ENCODE measurements at places on chromosomes 12 and 14.

- DNase-seq = no peak
Observed at GRCh38 chr12:94099632-94100031, 48.7 kb upstream of the PLXNC1 start.

DNA sequence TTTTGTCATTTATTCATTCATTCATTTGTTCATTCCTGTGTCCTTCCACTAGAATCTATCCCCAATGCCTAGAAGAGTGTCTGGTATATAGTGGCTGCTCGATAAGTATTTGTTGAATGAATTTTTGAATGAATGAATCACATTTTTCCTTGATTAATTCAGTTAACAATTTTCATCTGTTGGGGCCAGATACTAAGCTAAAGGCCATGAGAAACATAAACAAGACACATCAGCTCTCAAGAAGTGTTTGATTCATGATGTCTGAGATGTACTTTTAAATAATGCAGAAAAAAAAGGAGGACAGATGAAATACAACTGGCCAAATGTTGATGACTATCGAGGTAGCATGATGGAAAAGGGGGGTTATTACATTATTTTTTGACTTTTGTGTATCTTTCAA lies 48.1 kb upstream of the TMED10 start:
- DNase-seq = no peak

GRCh38 chr12:93019975-93020630 lies 91.0 kb upstream of the EEA1 start:
- no peak for DNase-seq

DNA sequence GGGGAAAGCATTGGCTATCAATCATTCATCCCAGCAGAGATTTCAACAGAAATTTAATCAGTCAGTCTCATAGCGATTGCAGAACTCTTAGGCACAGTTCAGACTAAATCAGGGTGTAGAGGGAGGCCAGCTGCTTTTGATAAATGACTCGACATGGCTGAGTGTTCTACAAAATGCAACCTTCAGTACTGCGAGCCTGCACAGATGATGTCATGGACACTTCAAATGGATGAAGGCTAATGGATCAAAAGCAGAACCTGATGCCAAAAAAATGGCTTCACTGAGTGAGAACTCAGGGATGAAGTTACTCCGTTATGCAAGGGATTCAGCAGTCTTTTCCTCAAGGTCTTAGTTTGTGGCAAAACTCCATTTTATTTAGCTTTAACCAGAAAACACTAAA lies 167.3 kb downstream of the DACT1 start:
- no peak for DNase-seq

- DNase-seq = no peak
Observed at GRCh38 chr12:20127413-20127812, 240.9 kb upstream of the PDE3A start.

DNA sequence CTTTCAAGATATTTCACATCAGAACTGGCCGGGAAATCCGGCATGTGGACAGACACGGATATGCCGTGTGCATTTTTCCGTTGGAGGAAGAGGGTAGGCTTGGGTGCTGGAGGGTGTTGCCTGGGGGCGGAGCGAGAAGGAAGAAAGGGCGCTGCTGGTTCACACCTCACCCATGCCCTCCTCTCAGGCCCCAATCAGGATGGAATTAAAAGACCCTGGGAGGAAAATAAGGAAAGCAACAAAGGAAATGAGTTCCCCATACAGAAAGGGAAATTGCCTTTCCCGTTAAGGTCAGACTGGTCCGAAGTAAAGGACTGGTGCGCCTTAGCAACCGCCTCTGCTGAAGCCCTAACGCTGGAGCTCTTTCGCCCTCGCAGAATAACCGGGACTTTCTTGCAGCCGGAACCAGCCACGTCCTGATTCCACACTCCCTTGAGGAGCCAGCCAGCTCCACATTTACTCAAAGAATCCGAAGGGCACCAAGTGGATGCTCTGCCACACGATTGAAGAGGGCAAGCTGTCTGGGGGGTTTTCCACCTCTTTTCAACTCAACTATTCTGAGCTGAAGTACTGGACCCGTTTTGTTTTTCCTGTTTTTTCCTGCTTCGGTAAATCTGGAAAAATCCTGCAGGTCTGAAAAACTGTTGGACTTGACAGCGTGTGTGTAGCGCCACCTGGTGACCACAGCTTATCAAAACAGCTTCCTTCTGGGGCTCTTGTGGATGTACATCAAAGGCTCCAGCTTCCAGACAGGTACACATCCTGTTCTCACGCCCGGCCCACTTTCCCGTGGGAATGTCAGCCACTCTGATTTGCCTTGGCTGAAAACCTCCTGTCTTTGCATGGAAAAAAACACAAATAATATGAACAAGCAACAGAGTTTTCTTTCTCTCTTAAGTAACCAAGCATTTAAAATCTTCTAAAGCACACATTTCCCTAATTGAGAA lies 37.6 kb upstream of the BCL2L14 start:
- no peak for DNase-seq

DNA sequence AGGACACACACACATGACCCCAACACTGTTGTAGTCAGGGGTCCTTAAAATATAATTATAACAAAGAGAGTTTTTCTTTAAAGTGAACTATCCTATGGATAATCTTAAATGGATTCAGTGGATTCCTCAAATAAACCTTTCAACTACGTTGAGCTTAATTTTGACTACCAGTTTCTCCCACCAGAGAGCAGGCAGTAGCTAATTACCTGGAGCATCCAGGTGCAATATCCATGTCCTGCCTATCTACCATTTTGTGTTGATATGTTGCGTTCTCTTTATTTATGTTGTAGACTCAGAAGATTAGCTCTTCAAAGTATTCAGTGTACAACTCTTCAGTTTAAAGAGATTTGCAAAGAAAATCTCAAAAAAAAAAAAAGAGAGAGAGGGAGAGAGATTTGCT lies 127.2 kb upstream of the GZMB start:
- no peak for DNase-seq

DNA sequence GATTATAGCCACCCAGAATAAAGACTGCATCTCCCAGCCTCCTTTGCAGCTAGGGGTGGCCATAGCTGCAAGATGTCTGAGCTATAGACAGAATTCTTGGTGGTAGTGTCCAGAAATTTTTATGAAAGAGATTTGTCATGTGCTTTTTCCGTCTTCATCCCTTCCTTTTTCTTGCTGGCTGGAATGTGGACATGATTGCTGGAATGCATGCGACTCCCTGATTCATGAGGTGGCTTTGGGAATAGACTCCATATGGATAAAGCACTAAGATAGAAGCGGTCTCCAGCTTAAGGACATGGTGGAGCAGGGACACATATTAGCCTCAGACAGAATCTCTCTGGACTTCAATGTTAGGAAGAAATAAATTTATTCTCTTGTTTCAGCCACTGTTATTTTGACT lies 10.0 kb upstream of the HSPB8 start:
- no peak for DNase-seq

GRCh38 chr14:74988993-74989392 lies 13.7 kb upstream of the EIF2B2 start:
- DNase-seq = no peak

DNA sequence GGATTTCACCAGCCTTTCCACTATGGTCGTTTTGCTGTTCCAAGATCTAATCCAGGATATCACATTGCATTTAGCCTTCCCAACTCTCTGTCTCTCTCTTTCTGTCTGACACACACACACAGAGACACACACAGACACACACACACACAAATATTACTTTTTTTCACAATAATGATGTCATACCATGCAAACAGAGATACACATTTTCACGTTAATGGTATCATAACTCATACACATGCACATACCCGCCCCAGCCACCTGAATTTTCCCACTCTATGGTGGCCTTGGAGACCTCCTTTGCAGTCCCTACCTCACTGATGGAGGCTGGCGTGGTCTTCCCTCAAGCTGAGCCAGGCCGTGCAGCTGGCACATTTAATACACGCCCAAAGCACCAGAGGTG lies 7.2 kb upstream of the MYL2 start:
- DNase-seq = no peak

- DNase-seq = peak; percentile 10
Observed at GRCh38 chr12:107760207-107760808, 629 bp downstream of the PRDM4 start.

GRCh38 chr14:67942080-67942710 lies 122.6 kb downstream of the RAD51B start:
- DNase-seq = no peak

DNA sequence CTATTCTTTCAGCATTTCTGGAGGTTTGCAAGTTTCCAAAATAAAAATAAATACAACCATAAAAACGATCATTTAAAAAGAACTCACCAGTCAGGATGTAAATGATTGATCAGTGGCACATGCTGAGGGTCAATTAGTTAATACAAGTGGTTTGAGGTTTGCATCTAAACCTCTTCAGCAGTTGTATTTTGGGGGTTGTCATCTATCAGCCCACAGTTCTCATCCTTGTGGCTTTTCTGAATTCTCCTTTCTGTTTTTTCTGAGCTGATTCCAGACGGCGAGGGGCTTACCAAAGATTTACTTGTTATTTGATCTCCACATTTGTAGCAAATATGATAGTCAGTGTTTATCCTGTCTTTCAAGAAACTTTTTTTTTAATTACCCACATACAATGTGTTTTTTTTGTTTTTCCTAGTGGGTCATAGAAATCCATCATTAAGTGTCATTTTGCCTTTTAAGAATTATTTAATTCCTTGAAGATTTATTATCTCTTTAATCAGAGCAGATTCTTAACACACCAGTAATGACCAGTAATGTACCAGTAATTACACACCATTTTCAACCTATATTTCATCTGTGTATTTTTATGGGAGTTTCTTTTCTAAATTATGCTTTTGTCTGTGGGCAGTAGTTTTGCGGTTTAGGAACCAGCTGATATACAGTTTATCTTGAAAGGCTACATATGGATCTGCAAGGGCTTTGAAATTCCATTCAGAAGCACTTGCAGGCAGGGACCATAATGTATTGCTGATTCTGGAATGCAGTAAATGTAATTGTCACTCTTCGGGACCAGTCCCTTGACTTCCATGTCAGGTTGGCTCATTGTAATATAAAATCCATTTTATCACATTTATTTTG lies 56.3 kb upstream of the DAAM1 start:
- no peak for DNase-seq

DNA sequence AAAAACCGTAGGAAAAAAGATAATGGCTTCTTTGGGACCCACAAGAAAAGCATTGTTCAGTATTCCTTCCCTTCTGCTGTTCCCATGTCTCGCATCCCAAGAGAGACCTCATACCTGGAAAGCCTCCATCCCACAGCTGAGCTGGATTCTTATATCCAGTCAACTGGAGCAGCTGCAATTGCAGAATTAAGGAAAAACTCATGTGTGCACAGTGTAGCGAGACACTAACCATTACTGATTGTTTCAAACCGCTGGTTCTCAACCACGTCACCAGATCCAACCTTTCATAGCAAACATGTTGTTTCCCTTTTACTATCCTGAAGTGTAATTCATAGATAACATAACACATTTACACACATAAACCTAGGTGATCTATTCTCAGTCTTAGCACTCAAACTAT lies 5.5 kb upstream of the RNASE10 start:
- DNase-seq = no peak

GRCh38 chr12:53170215-53170614 lies 10.3 kb upstream of the ZNF740 start:
- no peak for DNase-seq

DNA sequence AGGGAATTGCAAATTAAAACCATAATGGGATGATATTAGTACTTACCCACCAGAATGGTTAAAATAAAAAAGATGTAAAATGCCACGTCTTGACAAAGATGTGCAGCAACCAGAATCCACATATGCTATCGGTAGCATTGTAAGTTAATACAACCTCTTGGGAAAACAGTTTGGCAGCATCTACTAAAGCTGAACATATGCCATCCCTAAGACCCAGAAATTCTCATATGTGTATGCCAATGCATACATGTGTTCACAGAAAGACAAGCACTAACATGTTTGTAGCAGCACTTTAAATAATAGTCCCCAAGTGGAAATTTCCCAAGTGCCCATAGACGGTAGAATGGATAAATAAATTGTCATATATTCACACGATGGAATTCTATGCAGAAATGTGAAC lies 28.3 kb upstream of the SLC5A8 start:
- no peak for DNase-seq

DNA sequence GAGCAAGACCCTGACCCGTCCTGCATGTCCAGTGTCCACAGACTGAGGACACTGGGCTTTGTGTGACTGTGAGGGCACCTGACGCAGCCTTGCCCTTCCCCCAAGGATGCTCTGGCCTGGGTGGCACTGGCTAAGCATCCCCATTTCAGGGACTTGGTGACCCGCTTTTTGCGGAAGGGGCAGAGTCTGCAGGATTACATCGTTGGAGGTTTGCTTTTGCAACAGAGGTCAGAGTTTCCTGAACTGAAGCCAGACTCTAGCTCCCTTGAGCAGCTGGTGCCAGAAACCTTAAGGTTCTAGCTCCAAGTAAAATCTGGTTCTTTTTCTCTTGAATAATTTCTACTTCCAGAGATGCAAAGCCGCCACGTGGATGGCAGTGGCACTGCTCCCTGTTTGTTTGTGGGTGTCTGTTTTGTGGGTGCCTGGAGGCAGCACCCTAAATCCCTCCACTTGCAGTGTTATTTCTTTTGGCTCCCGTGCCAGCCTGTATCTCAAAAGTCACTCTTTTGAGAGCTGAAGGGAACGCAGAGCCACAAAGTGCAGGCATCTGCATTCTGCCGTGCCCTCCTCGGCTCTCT lies 184.7 kb downstream of the TSPAN9 start:
- no peak for DNase-seq

DNA sequence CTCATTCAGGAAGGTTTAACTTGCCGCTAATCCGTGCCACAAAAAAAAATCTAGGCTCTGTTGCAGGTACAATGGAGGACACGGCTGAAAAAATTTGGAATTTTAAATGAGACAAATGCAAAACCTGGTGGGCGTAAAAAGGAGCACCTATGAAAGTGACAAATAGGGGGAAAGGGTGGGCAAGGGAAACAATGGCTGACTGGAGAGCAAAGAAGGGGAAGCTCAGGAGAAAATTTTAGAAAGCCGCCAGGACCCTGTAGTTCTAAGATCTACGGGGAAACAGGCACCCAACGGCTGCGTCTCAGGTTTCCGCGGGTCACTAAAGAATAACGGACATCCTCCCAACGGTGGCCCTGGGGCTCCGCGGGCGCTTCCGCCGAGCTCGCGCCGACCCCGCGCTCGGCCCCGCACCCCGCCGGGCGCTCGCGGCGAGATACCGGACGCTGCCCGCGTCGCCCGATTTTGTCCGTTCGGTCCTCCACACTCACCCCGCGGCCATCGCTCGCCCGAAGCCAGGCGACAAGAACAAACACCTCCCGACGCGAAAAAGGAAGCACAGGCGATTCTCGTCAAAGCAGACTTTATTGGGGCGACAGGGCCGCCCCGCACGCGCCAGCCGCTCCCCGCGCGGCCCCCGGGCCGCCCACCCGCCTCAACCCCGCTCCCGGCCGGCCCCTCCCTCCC lies 1.1 kb upstream of the YY1 start:
- no peak for DNase-seq

- DNase-seq = no peak
Observed at GRCh38 chr14:55303691-55304145, 32.5 kb downstream of the FBXO34 start.

GRCh38 chr12:92505254-92506231 lies 197.2 kb upstream of the PLEKHG7 start:
- DNase-seq = peak; percentile 54

GRCh38 chr14:52080808-52081755 lies 12.2 kb upstream of the NID2 start:
- no peak for DNase-seq
